Stimulated activated CD4-positive, alpha-beta T cell treated with anti-CD3 and anti-CD28 coated beads, Interleukin-4, amount 100 ng/mL, for 24 hours (primary cell): ENCODE measurements at places on chromosomes 12 and 14.

GRCh38 chr12:115956659-115957058, 320.8 kb downstream of the MED13L start:
- no peak for DNase-seq

DNA sequence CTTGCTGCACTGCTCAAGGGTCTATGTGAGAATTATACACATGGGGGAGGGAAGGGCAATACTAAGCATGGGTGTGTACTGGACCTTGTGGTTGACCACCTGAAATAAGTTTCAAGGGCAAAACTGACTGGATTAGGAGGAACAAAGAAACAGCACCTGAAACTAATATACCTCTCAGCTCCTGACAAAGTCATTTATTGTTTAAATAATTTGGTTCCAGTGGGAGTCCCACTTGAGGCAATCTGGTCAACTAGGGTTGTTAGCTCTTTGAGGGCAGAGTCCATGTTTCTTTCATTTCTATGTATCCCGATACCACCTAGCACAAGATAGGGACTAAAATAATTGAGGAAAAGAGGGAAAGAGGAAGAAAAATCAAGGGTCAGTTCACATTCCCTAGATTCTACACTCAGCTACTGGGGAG, 45.5 kb downstream of the STXBP6 start:
- no peak for DNase-seq

DNA sequence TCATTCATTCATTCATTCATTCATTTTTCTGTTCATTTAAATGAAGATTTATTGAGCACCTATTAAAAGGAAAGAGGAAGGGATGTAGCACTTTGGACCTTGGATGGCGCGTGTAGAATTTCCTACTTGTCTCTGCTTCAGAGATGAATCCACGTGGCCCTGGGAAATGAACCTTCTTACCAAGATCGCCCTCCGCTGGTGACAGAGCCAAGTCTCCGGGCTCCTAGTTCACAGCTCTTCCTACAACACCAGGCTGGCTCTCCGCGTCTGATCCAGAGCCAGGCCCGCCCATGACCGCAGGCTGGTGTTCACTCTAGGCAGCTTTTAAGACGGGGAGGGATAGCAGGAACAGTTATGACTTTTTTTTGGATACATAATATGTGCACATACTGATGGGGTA, 70.9 kb upstream of the PIWIL1 start:
- DNase-seq = no peak

DNA sequence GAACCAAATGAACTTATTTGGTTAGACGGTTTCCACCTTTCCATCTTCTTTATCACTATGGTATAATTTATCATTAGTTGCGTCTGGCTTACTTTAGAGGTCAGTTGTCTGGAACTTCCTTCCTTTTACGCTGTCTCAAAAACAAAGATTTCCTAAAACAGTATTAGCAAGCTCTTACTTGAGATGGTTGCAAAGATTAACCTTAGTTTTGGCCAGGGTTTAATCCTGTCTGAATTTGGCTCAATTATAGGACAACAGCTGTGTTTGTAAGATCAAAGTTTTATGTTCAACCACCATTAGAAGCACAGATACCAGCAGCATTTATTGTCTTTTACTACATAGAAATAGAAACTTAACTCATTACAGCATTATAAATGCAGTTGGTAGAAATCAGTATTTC, 7.9 kb upstream of the WASHC3 start:
- no peak for DNase-seq

GRCh38 chr12:64835901-64836300, 11.5 kb downstream of the TBC1D30 start:
- no peak for DNase-seq

DNA sequence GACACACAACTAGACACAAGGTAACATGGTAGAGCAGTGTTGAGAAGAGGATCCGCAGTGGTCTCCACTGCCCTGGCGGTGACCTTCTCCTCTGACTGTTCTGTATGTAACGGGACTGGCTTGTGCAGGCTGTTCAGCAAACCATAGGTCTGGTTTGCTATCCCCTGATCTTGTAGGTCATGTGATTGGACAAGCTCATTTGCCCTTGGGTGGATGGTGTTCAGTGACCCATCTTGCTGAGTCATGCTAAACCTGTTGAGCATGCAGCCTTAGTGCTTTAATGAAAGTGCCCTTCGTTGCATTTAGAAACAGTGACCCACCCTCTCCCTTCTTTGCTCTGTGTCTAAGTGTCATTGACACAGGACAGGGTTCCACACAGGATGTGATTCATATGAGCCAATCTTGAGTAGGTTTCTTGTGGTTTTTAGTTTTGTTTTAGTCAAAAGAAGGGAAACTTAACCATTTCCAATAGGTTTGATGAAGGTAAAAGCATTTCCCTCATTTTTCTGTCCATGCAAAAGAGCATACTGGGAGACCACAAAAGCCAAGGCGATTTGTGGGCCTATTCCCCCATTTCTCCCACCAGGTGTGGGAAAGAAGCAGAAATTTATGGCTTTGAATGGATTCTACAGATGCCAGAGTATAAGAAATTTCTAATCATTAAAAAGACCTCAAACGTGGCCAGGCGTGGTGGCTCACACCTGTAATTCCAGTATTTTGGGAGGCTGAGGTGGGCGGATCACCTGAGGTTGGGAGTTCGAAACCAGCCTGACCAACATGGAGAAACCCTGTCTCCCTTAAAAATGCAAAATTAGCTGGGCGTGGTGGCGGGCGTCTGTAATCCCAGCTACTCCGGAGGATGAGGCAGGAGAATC, 32.6 kb upstream of the HIF1A start:
- DNase-seq = peak; percentile 75

- DNase-seq = no peak
Observed at GRCh38 chr14:103421556-103421955, 36.3 kb downstream of the MARK3 start.

DNA sequence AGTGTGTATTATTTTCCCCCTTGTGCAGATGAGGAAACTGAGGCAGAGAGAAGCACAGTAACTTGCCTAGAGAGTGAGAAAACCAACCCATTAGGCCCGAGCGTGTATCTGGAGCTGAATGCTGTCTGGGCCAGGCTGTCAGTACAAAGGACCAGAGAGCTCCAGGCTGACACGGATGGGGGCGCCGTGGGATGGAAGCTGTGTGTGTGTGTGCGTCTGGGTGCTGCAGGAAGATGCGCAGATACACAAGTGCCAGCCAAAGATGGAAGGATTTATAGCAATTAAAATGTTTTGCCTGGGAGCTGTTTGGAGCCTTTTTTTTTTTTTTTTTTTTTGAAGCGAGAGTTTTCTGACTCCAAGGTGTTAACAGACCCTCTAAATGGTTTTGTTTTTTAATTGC, 53.7 kb upstream of the GPATCH2L start:
- no peak for DNase-seq

DNA sequence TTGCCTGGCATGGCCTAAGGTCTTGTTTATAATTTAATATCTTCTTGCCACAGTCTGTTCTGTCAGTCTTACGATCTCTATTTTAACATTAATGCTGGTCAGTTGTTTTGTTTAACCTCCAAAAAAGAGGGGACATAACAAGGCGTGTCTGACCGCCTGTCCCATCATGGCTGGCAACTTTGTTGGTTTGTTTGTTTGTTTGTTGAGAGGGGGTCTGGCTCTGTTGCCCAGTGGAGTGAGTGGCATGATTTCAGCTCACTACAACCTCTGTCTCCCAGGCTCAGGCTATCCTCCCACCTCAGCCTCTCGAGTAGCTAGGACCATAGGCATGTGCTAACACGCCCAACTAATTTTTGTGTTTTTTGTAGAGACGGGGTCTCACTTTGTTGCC, 36.1 kb upstream of the ITPR2 start:
- DNase-seq = no peak

- no peak for DNase-seq
Observed at GRCh38 chr14:74245292-74245691, 6.0 kb downstream of the VSX2 start.

- DNase-seq = no peak
Observed at GRCh38 chr12:31297572-31298514, 28.1 kb downstream of the SINHCAF start.

DNA sequence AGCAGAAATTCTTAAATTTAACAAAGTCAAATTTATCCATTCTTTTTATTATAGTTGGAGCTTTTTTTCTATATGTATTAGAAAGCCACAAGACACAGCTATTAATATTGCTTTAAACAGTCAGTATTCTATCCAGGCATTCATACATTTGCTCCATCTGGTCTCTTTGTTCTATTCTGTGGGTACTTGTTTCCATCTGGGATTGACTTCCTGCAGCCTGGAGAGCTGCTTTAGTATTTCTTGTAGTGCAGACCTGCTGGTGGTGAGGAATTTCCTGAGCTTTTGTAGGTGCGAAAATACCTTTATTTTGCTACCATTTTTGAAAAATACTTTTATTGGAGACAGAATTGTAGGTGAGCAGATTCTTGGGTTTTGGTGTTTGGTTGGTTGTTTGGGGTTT, 29.0 kb downstream of the CCDC60 start:
- no peak for DNase-seq

DNA sequence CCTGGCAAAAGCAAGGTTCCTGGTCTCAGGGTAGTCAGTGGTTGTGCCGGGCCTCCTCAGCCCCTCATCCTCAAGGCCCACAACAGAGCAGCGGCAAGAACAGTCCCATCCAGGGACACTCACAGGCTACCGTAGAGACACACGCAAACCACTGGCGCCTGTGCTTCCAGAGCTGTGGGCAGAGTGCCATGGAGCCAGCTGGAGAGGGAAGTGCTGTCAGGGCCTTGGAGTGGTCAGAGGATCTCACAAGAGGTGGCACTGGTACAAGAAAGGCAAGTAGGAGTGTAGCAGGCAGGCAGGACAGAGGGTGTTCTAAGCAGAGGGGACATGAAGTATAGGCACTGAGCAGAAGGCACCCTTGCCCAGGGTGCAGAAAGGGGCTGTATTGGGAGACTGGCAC, 34.6 kb downstream of the ANKRD9 start:
- DNase-seq = no peak

DNA sequence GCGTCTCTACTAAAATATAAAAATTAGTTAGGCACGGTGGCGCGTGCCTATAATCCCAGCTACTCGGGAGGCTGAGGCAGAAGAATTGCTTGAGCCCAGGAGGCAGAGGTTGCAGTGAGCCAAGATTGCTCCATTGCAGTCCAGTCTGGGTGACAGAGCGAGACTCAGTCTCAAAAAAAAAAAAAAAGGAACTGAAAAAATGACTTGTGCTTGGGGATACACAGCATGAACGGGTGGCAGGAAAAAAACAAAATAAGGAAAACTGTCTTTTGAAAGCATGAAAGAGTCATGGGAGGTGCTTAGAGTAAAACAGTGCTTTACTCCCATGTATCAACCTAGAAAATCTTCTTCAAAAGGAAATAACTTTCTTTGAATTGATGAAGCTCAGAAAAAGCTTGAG, 80.8 kb downstream of the TMTC1 start:
- no peak for DNase-seq

DNA sequence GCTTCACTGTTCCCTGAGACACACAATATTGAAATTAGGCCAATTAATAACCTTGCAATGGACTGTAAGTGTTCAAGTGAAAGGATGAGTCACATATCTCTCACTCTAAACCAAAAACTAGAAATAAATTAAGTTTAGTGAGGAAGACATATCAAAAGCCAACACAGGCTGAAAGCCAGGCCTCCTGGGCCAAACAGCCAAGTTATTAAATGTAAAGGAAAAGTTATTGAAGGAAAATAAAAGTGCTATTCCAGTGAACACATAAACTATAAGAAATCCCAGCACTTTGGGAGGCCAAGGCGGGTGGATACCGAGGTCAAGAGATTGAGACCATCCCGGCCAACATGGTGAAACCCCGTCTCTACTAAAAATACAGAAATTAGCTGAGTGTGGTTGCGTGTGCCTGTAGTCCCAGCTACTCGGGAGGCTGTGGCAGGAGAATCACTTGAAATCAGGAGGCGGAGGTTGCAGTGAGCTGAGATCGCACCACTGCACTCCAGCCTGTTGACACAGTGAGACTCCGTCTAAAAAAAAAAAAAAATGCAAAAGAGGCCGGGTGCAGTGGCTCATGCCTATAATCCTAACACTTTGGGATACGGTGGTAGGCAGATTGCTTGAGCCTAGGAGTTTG, 10.4 kb upstream of the HEATR5A start:
- DNase-seq = no peak

GRCh38 chr12:115207216-115207915, 523.4 kb upstream of the TBX3 start:
- no peak for DNase-seq

GRCh38 chr12:50771409-50771808, 7.5 kb downstream of the ATF1 start:
- no peak for DNase-seq

- DNase-seq = no peak
Observed at GRCh38 chr12:11543457-11544158, 105.9 kb upstream of the ETV6 start.

DNA sequence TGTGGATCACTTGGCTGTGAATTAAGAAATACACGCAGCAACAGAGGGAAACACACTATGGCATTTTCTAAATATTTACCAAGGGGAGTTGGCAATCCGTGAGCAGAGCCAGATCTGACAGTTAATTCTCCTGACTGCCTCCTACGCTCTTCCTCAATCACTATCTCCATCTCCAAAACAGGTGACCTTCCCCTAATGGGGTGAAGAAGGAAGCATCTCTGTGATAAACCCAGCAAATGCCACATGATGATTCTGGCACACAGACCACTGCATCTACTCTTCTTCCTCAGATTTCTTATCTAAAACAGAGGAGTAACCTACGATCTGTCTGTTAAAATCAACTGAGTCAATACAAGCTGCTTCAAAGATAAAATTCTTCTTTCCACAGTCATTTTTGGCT, 4.4 kb downstream of the SPTB start:
- DNase-seq = no peak

DNA sequence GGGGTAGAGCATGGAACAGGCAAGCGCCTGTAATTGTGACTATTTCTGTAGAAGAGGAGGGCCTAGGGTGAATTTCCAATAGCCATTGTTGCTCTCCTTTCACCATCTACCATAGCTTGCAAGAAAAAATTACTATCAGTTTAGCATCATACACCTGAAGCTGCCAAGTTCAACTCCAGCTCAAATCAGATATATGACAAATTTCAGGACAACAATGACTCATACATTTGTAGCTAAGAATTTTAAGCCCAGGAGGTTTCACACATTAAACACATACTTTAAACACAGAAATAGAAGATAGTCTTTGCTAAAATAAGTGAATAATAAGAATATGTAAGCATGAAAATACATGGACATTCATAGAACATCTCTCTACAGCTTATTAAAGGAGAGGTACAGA, 17.6 kb upstream of the G2E3 start:
- no peak for DNase-seq

- DNase-seq = no peak
Observed at GRCh38 chr12:113108308-113108707, 27.3 kb downstream of the RASAL1 start.

DNA sequence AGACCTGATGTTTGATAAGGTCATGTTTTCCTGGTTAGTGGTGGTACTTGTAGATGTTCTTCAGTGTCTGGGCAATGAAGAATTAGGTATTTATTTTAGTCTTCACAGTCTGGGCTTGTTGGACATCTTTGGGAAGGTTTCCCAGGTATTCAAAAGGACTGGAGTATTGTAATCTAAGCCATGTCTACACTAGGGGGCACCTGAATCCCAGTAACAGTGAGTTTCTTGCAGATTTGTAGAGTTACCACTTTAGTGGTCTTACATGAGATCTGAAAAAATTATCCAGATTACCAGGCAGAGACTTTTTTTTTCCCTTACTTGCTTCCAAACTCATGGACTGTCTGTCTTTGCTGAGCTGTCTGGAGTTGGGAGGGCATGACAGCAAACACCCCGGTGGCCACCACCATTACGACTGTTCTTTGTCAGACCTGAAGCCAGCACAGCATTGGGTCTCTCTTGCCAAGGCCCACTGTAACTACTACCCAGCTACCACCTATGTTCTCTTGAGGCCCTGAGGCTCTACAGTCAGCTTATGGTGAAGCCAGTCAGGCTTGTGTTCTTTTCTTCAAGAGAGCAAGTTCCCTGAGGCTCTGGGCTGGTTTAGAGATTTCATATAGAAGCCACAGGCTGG, 820.7 kb upstream of the FBXO33 start:
- no peak for DNase-seq
